ENCODE measurements at places on chromosomes 2 and 18.

GRCh38 chr2:68245066-68245465 is 7.3 kb downstream of the PPP3R1 start:
- no peak for DNase-seq

DNA sequence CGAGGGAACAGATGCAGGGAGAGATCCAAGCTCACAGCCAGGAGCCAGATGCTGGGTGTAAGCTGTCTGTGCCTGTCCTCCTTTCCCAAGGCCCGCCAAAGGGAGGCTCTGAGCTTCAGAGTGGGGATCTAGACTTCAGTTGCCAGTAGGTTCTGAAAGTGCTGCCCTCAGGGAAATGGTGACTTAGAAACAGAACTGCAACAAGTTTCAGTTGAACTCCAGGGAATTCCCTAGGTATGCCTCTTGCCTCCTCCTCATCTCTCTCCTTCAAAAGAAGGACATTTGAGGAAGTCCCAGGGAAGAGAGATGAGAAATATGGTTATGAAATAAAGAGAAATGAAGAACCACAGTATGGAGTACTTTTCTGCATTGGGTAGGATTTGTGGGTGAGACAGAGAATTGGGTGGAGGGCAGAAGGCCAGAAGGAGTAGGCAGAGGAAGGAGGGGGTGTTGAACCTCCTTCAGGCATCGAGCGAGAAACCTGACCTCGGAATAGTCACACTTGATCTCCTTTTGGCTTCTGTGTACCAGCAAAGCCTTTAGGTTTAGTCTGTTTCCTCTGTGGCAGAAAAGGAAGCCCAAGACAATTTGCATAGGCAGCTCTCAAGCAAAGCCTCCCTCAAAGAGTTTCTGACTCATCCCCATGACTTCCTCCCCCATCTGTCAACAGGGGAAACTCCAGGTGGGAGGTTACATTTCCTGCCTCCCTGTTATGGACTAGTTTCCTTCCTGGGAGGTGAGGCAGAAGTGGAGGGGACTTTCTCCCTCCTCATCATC is 45.7 kb downstream of the QPCT start:
- DNase-seq, result peak; percentile 91

DNA sequence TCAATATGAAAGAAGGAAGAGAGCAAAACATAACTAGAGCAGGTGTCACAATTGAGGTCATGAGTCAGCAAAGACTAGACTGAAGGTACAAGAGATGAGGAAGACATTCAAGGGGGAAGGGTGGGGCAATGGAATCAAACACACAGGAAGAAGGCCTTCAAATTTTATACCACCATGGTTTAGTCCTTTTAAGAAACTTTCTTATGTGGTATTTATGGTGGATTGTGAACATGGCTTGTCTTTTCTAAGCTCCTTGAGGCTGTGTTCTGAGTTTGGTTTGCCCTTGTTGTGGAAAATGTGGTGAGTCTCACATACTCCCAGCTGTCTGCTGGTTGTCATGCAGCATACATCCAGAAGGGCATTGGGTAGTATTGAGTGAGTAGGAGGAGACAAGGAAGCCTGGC is 62.1 kb downstream of the NABP1 start:
- DNase-seq, result peak; percentile 29

- DNase-seq, result no peak
Measured at GRCh38 chr18:23276451-23276850, 141.2 kb downstream of the CABLES1 start.

DNA sequence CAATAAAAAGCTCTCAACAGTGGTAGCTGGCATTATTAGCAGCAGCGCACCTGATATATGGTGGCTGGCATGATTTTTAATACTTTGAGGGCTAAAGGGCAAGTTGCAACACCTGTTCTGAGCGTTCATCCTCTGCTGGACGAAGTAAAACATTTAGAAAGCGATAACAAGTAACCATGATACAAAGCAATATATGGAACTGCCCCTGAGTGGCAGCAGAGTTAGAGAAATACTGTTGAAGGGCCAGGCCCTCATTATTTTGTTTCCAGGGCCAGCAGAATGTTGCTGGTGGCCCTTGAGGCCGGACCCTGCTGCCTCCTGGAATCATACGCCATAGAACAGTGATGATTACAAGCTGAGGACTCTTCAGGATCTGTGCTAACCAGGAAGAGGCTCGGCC is 47.8 kb downstream of the ARHGEF4 start:
- no peak for DNase-seq

- DNase-seq, result no peak
Measured at GRCh38 chr2:143603846-143604565, 474.8 kb downstream of the ARHGAP15 start.

- DNase-seq, result peak; percentile 83
Measured at GRCh38 chr2:101106453-101107181, 44.6 kb downstream of the TBC1D8 start.

DNA sequence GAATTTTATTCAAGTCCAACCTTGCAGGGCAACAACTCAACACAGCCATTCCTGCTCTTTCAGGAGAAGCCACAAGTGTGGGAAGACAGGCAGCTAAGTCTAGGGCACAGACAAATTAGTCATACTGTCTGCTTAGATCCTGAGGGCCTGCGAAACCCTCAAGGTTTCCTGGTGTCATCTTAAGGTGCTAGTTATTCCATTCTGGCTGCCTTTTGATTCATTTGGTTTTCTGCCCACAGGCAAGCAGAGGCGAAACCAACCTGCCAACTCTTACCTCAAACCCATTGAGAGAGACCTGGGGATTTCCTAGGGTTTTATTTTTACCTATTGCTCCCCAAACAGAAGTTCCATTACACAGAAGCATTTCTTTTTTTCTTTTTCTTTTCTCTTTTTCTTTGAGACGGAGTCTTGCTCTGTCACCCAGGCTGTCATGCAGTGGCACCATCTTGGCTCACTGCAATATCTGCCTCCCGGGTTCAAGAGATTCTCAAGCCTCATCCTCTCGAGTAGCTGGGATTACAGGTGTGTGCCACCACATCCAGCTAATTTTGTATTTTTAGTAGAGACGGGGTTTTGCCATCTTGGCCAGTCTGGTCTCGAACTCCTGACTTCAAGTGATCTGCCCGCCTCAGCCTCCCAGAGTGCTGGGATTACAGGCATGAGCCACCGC is 23.7 kb upstream of the SCYGR1 start:
- DNase-seq, result peak; percentile 66

DNA sequence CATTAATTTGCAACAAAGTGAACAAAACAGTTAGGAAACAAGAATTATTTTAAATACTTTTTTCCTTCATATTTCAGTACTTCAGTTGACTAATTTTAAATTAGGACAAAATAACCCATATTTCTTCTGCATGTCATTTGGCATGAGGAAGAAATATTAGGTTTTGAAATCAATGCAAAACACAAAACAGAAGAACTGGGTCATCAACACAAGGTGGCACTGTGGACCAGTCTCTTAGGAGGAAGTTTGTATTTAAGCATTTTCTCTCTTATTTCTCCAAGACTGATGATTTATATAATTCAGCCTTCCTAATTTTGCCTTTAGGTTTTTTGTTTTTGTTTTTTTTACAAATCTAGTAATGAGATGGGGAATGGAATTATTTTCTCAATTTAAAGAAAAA is 352.8 kb upstream of the KCNH7 start:
- peak; percentile 82 for DNase-seq

GRCh38 chr2:88060907-88061275 is 5.3 kb upstream of the KRCC1 start:
- no peak for DNase-seq
